Ascending aorta (tissue), 2 donors: ENCODE measurements at places on chromosomes 13 and 19.

- no peak for DNase-seq
Observed at GRCh38 chr13:83229574-83230305, 652.5 kb downstream of the SLITRK1 start.

DNA sequence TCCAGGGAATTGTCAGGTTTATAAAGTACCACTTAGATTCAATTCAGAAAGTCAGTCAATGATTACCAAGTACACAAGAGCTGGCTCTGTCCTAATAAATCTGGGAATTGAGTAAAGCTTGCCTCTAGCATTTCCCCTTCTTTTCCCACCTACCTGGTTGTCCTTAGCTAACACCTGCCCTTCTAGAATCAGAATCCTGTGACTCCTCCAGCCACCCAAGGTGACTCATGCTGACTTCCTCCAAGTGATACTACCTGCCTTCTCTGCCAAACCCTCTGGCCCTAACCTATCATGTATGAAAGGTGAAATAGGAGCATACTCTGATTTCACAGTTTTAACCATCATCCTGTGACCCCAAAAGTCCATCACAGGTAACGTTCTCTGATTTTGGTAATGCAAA, 151.2 kb downstream of the DIAPH3 start:
- DNase-seq: no peak

DNA sequence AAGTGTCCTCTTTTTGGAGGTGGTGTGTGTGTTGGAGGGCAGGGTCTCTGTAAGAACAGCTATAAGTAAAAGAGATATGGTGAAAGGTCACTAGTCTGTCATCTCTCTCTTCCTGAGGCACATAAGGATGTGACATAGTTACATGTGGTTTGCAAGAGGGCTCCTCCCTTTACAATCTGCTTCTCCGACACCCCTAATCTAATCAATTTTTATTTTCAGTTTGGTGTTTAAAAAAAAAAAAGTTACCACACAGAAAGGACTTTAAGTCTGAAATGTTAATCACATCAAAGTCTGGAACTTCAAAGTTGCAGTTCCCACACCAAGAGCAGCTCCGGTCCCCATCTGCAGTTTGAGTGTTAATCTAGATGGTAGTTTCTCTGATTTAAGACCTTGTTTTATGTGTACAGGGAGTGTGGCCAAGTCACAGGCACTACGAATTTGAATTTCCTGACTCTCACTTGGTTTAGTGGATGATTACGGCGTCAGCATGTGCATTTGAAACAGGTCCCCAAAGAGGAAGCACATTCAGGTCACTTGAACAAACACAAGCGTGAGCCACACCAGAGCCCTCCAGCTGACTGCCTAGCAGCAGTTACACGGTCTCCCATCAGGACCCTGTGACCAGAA, 53.1 kb downstream of the FOXO1 start:
- no peak for DNase-seq

DNA sequence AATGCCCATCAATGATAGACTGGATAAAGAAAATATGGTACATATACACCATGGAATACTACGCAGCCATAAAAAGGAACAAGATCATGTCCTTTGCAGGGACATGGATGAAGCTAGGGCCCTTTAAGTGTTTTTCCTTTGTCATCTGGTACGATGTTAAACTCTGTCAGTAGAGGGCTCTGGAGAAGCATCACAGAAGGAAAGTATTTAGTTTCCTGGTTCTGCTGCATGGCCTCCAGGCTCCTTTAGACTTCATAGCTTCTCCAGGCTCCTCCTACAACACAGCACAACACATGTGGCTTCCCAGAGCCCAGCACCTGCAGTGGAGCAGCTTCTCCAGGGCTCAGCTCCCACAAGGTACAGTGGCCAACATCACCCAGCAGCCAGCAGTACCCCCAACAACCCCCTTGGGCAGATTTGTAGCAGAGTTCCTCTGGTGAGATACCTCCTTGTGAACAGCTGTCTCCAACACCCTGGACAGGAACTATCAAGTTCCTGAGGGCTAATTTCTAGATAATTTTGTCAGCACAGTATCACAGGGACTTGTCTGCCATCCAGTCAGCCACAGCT, 63.4 kb downstream of the KCTD12 start:
- no peak for DNase-seq

DNA sequence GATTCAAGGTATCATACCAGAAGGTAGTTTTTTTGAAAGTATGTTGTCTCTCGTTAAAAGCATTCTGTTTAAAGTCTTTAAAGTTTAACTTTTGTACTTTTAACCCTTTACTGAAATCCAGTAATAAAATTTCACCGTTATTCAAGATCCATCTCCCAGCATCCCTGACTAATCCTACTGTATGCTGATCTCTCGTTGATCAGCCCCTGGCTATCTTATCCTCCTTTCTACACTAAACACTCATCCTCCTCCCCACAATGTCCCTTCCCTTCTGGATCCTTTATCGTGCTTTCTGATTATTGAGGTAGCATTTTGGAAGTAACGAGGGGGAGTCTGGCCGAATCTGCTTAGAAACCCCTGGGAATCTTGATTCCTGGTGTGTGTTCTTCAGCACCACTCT, 1.3 kb downstream of the TPP2 start:
- no peak for DNase-seq
